Activated T-helper 1 cell treated with anti-CD3 and anti-CD28 coated beads, Interleukin-12 subunit alpha, Interleukin-12 subunit beta, Interleukin-2, Interleukin-4 antibody, amounts not matched to agents 30 ng/mL and 10 ng/mL and 1 ng/mL, durations not matched to agents 14 hours and 24 hours and 36 hours (primary cell): ENCODE measurements at places on chromosomes 6 and 20. TPM values are rescaled to one million over a fixed set of nuclear protein-coding genes. Genes with fewer than 3 reads are reported as not detected.
A peak's percentile ranks its signal among the peaks of the same experiment; 100 is the strongest.

CST5 gene
- total RNA-seq = not detected in 2 replicates

GRCh38 chr6:113994934-113995342, 24.0 kb upstream of the HDAC2 start:
- H3K36me3 ChIP-seq = no peaks in the 10 kb centered on the region
- no peaks in the 10 kb centered on the region for H3K4me1 ChIP-seq
- H3K27me3 ChIP-seq = peaks cover 10% of the 10 kb centered on the region
- DNase-seq = peak; percentile 14
- H3K4me3 ChIP-seq = no peak overlapping the region

DNA sequence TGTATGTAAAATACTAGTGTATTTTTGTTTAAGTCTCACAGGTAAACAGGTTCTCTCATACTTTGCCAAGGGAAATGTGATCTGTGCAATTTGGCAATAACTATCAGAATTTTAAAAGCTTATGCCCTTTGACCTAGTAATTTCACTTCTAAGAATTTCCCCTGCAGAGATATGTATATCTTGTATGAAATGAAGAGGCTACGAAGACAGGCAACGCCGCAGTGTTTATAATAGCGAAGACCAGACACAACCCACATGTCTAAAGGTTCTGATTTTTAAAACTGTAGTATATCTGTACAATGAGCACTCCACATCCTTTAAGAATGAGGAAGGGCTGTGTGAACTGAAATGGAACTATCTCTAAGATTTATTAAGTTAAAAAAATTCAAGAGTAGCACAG, 7.5 kb downstream of the TRAF3IP2 start:
- H3K4me1 ChIP-seq = peaks cover 21% of the 10 kb centered on the region
- no peak overlapping the region for H3K27ac ChIP-seq
- no peaks in the 10 kb centered on the region for H3K27me3 ChIP-seq

- H3K27me3 ChIP-seq = no peaks in the 10 kb centered on the region
- H3K4me1 ChIP-seq = no peaks in the 10 kb centered on the region
- no peaks in the 10 kb centered on the region for H3K36me3 ChIP-seq
Measured at GRCh38 chr6:63859528-63859927, 223.9 kb downstream of the PHF3 start.

DNA sequence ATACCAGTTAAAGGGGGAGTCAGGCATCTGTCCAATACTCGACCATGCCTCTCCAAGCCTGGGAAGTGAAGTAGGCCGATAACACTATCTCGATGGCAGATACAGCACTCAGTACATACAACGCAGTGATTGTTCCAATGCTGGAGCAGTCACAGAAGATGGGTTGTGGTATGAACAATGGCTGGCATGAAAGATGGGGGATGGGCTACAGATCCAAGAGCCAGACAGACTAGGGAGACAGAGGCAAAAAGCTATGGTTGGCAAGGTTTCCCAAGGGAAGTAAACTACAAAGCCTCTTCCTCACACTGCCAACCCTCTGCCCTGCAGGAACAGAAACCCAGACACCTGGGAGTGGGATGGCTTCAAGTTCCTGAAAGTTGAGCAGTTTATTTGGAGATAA, 19.2 kb downstream of the FKBP1A start:
- H3K4me1 ChIP-seq = peaks cover 77% of the 10 kb centered on the region
- no peak overlapping the region for H3K4me3 ChIP-seq
- no peaks in the 10 kb centered on the region for H3K27me3 ChIP-seq
- peak overlapping the region; percentile 27 for H3K27ac ChIP-seq
- DNase-seq = no peak
- H3K36me3 ChIP-seq = peaks cover 47% of the 10 kb centered on the region

HUS1B gene
- 2.7 and 2.8 TPM in 2 replicates for total RNA-seq

NOX3 gene
- total RNA-seq = not detected in 2 replicates

GRCh38 chr20:31856516-31856915, 11.1 kb upstream of the FOXS1 start:
- no peaks in the 10 kb centered on the region for H3K36me3 ChIP-seq
- H3K27ac ChIP-seq = no peak overlapping the region
- peaks cover 6% of the 10 kb centered on the region for H3K4me1 ChIP-seq
- H3K4me3 ChIP-seq = no peak overlapping the region
- H3K27me3 ChIP-seq = peaks cover 18% of the 10 kb centered on the region

WDR46 gene
- 113 and 123 TPM in 2 replicates for total RNA-seq
